NCI-H510A (cell line): ENCODE measurements at places on chromosomes 5 and 9.

DNA sequence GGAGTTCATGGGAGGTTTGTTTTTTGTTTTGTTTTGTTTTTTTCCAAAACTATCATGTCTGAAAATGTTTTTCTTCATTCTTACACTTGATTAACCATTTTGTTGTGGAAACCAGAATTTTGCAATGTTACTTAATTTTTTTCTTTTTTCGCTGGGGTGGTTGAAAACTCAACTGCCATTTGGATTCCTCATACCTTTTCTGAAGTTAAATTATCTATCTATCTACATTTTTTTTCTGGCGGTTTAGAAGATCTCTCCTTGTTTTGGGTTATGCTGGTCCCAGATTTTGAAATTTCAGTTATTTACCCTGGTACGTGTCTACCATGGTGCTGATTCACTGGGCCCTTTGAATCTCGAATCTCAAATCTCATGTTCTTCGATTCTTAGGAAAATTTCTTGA lies 316.2 kb upstream of the SMARCA2 start:
- DNase-seq, result no peak

- no peak for DNase-seq
Observed at GRCh38 chr5:6674886-6675285, 38.3 kb upstream of the TENT4A start.

- DNase-seq, result no peak
Observed at GRCh38 chr5:89071941-89072331, 189.0 kb upstream of the MEF2C start.

GRCh38 chr5:39498278-39498952 lies 73.6 kb upstream of the DAB2 start:
- no peak for DNase-seq

DNA sequence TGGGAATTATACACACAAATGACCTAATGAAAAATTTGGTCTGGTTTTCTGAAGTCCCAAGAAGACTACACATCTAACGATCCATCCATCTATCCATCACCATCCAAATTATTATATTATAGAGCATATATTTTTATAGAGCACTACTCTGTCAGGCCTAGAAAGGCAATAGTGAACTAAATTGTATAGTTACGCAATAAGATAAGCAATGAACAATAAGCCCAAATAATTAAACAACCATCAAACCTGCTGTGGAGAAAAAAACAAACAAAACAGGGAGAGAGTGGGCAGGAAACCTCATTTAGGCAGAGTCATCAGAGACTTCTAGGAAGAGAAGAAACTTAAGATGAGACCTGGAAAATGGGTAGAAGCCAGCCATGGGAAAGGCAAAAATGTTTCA lies 59.7 kb downstream of the MTX3 start:
- DNase-seq, result no peak

DNA sequence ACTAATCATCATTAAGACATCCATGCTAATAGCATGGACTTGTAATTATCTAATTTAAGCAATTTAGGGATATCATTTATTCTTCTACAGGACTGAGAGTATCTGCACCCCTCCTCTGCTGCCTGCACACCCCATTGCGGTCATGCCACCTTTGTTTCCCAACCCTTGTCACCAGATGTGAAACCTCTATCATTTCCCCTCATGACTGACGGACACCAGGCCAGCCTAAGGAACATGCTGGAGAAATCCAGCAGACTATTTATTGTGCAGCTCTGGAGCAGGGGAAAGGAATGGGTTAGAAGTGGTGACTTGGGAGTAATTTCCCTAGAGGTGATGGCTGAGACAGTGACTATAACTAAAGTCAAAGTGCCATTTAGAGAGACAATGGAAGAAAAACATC lies 40.7 kb downstream of the UGCG start:
- DNase-seq, result no peak

DNA sequence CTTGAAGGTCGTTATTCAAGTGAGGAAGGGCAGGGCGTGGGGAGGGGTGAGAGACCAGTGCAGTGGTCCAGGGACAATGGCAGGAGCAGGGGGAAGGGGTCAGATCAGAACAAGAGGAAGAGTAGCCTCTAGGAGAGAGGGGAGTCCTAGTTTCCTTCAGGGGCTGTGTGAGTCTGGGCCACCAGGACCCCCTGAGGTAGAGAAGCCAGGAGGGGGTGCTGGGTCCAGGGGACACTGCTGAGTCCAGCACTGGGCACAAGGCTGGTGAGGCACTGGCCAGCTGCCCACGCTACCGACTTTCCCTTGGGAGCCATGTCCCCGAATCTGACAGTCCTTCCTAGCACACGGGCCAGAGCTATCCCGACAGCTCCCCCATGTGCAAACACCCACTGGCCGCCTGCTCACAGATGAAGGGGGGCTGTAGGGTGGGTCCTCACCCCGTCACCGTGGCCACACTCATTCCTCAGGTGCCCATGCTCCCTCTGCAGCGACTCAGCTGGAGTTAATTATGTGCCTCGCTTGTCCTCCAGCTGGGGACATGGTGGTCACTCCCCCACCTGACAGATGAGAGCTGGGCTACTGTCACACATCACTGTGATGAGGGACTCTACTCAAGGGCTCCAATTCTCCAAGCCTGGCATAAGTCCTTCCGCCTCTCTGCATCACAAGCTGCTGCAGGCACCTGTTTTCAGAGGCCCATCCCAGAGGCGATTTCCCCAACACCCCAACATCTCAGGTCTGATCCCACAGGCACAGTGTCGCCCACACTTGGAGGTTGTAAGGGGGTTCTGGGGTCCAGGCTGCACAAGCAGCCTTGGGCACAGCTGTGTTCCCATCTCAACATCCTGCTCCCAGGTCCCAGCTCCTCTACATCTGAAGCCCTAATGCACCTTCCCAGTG lies 115.1 kb downstream of the GABBR2 start:
- no peak for DNase-seq

- no peak for DNase-seq
Observed at GRCh38 chr5:130189961-130190360, 285.7 kb downstream of the CHSY3 start.

GRCh38 chr5:489689-490080 lies 34.6 kb downstream of the SLC9A3 start:
- DNase-seq, result no peak

GRCh38 chr5:96172436-96172835 lies 210.8 kb upstream of the ELL2 start:
- no peak for DNase-seq

DNA sequence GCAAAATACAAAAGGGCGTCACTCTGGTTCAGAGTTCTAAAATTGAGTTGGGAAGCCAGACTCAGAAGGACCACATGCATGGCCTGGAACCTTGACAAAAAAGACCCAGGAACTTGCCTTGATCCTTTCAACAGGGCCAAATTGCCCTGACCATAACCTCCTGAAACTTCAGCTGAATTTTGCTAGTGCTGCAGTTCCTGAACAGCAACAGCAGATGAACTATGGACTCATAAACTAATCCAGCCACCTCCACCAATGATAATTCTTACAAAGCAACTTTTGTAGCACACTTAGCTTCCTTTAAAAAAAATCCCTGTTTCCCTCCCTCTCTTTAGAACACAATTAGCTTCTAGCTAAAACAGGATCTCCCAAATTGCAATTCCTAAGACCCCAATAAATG lies 155.9 kb downstream of the MAT2B start:
- no peak for DNase-seq

DNA sequence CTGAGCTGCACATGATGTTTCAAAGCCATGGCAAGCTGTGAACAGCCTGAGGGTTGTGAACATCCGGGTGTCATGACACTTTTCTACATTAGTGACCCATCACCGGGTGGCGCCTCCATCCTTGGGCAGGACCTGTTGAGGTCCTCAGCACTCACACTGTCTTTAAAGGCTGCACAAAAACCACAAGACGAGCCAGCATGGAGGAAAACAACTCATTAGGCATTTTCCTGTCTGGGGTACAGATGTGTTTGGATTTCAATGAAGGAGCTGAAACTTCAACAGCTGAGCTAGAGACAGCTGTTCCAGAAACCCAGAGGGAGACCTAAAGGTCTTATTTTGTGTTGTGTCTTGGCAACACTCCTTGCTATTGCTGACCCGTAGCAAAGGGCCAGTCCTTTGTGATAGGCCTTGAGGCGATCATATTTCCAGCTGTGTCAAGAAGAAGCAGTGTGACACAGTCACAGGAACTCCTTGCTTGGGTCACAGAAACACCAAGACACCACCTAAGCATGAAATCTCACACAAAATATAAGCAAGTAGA lies 151.8 kb upstream of the VLDLR start:
- peak; percentile 2 for DNase-seq

- no peak for DNase-seq
Observed at GRCh38 chr9:93303258-93303771, 119.4 kb downstream of the WNK2 start.

GRCh38 chr5:72204946-72205345 lies 97.7 kb downstream of the MAP1B start:
- no peak for DNase-seq

DNA sequence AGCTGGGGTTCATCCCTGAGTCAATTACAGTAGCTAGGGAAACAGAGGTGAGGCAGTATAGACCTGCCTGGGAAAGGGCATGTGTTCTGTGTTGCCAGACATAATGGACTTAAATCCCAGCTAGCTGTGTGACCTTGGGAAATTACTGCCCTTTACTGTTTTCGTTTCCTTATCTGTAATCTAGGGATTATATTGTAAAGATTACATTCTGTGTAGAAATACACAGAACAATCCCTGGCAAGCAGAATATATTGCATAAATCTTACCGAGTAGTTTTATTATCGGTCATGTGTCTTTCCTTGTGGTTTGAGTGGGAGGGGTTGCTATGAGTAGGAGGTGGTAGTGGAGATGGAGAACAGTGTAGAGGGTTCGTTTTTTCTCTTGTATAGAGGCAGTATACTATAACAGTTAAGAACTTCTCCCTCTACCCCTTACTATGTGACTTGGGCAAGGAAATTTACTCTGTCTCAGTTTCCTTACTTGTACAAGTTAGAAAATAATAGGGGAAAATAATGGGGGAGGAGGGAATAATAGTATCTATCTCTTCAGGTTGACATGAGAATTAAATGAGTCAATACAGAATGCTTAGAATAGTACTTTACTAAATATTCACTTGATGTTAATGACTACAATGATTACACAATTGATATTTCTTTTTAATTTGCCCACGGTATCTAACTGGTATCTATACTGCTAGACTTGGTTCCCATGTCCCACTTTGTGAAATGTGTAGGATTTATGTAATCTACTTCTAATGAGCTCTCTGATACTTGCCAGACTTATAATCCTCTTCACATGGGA lies 7.1 kb upstream of the DMXL1 start:
- no peak for DNase-seq

- DNase-seq, result no peak
Observed at GRCh38 chr5:40879163-40879942, 29.9 kb upstream of the C7 start.

DNA sequence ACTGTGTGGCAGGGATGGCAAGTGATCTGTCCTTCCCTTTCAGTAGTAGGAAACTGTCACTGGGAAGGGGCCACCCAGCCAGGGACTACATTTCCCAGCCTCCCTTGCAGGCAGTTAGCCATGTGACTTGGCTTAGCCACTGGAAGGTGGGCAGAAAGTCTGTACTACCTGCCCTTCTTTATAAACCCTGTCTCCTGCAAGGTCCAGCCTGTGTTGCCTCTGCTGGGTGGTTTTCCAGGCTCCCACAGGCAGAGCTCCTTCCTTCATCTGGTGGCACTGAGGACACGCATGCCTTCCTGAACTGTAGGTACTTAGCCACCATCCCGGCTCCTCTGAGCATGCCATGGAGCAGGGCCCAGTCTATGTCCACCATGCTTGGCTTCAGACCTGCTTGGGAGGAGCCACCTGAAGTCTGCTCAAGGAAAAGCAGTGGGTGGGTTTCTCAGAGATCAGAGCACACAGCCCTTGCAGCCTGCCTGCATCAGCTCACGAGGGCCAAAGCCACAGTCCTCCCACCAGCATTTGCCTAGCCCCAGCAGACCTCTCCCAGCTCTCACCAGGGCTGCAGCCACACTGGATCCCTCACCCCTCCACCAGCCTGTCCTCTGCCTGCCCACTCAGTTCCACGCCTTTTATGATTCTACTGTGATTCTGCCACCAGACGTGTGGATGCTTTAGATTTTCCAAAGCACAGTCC lies 16.7 kb upstream of the SLC25A51 start:
- DNase-seq, result no peak

DNA sequence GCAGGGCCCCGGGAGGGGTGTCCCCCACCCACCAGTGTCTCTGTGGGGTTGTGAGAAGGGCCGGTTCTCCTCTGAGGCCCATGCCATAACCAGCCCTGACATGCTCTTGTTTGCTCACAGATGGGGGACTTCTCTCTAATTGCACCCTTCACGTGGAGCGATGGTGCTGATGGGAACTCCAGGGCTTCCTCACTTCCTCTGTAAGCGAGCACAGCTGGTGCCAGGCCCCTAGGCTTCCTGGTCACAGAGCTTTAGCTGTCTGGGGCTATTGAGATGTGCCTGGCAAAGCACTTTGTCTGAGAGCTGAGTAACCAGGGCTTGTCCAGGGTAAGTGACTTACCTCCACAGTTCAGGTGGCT lies 36.4 kb downstream of the PHF2 start:
- DNase-seq, result peak; percentile 45

GRCh38 chr9:88932766-88933165 lies 58.5 kb upstream of the S1PR3 start:
- DNase-seq, result no peak

- DNase-seq, result no peak
Observed at GRCh38 chr5:40605295-40605958, 74.3 kb upstream of the PTGER4 start.

- DNase-seq, result no peak
Observed at GRCh38 chr9:123416176-123416575, 60.2 kb downstream of the CRB2 start.

DNA sequence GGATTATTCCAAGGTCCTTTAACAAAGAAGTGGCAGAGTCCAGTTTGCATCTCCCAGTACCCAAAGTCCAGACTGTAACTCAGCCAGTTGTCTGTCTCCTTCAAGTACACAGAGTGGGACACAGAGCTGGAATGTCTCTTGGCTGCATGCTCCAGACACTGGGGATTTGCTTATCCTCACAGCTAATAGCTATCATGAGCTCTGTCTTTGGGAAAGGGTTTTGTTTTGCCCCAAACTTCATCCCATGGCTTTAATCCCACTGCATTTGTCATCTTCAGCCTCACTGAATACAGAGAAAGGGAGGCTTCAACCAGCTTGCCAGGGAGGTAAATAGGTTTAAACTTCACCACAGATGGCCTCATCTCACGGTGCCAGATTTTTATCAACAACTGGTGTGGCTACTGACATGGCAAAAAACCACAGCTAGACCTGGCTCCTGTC lies 412.2 kb upstream of the SLC24A2 start:
- DNase-seq, result no peak

- peak; percentile 68 for DNase-seq
Observed at GRCh38 chr9:125586172-125586511, 120.9 kb downstream of the MAPKAP1 start.

DNA sequence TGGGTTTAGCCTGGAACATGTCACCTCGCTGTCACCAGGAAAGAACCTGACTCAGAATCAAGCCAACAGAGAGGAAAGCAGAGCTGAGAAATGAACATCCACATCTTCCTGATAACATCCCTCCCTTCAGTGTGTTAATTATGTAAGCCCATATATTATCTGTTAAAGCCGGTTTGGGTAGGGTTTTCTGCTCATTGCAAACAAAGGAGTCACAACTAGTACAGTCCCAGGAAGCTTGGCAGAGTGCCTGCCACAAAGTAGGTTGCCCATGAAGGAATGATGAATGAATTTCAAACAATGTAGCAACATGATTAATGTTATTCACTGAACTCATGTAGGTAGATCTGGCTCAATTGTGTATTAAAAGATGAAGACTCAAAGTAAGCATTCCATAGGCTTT lies 10.4 kb upstream of the PPARGC1B start:
- DNase-seq, result no peak

GRCh38 chr9:137795156-137795666 lies 82.4 kb upstream of the CACNA1B start:
- DNase-seq, result no peak

- no peak for DNase-seq
Observed at GRCh38 chr9:18976709-18977531, 56.1 kb downstream of the SAXO1 start.

GRCh38 chr9:102518324-102518723 lies 476.8 kb upstream of the CYLC2 start:
- peak; percentile 5 for DNase-seq
